ENCODE measurements at places on chromosomes 4 and X. TPM values are rescaled to one million over a fixed set of nuclear protein-coding genes. Genes with fewer than 3 reads are reported as not detected.

- peaks cover 32% of the 10 kb centered on the region for H3K27me3 ChIP-seq
- no peaks in the 10 kb centered on the region for H3K36me3 ChIP-seq
- no peak overlapping the region for H3K4me3 ChIP-seq
- DNase-seq, result peak; percentile 23
- no peak overlapping the region for H3K27ac ChIP-seq
- no peaks in the 10 kb centered on the region for H3K4me1 ChIP-seq
Observed at GRCh38 chr4:25032126-25032525, 1.4 kb upstream of the LGI2 start.

DNA sequence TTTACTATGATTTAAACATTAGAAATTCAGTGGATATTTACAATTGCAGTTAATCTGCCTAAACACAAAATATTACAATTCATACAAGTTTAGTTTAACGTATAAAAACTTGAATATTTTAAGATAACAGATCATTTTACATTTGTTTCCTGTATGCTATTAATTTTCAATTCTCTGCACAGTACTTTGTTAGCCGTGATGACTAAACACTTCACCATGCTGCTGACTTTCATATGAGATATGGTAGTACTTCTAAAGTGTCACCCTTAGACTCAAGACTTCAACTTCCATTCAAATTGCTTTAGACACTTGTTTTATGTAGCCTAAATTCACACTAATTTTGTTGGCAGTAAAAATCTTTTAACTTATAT lies 1646.4 kb upstream of the ADGRL3 start:
- peak; percentile 70 for DNase-seq
- H3K27ac ChIP-seq, result peak overlapping the region; percentile 84
- H3K36me3 ChIP-seq, result no peaks in the 10 kb centered on the region

DNA sequence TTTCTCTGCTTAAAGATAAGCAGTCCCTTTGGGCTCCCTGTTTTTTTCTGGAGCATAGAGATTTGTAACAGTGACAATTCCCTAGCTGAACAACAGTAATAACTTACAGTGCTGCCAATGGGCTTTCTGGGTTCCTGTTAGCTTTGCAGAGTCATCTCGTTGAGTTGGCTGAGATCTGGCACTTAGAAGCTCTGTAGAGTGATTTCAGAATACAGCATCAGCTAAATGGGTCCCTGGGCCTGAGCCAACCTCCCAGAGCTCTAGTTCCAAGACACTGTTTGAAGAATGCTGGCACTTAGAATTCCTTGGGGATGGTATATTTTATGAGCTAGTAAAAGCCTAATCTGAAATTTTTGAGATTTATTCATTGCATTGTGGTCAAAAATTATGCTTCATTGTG lies 43.5 kb upstream of the SERTM2 start:
- no peaks in the 10 kb centered on the region for H3K27me3 ChIP-seq
- H3K27ac ChIP-seq, result no peak overlapping the region
- no peaks in the 10 kb centered on the region for H3K4me1 ChIP-seq
- no peak for DNase-seq

DNA sequence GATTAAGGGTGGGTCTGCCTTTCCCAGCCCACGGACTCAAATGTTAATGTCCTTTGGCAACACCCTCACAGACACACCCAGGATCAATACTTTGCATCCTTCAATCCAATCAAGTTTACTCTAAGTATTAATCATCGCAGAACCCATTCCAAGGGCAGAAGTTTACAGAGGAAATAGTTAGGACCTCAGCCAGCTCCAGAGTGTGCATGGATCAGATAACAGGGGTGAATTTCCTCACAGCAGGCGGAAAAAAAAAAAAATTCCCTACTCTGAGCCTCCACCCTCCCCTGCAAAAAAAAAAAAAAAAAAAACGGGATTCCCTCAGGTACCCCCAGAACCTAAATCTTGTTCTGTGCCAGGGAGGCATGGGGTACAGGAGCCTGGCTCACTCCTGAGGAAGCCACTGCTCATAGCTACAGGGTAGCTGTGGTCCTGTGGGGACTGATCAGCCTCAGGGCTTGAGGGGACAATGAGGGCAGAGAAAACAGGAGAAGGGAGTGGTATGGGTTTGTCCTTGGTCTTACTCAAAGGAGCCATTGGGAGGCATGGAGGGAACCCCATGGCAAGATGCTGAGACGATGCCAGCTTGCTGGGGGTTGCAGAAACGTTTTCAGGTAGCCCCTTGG lies 113.0 kb downstream of the DHRSX start:
- no peak overlapping the region for H3K27ac ChIP-seq
- no peak overlapping the region for H3K4me3 ChIP-seq
- H3K36me3 ChIP-seq, result no peaks in the 10 kb centered on the region
- H3K4me1 ChIP-seq, result peaks cover 17% of the 10 kb centered on the region

- no peaks in the 10 kb centered on the region for H3K4me1 ChIP-seq
- no peaks in the 10 kb centered on the region for H3K36me3 ChIP-seq
- no peaks in the 10 kb centered on the region for H3K27me3 ChIP-seq
- peak; percentile 65 for DNase-seq
- H3K27ac ChIP-seq, result no peak overlapping the region
Observed at GRCh38 chrX:151970661-151971060, 3.8 kb downstream of the GABRE start.

- no peak for DNase-seq
- no peaks in the 10 kb centered on the region for H3K36me3 ChIP-seq
- H3K27ac ChIP-seq, result no peak overlapping the region
- H3K4me1 ChIP-seq, result no peaks in the 10 kb centered on the region
Observed at GRCh38 chr4:96380106-96380505, 540.2 kb downstream of the PDHA2 start.

DNA sequence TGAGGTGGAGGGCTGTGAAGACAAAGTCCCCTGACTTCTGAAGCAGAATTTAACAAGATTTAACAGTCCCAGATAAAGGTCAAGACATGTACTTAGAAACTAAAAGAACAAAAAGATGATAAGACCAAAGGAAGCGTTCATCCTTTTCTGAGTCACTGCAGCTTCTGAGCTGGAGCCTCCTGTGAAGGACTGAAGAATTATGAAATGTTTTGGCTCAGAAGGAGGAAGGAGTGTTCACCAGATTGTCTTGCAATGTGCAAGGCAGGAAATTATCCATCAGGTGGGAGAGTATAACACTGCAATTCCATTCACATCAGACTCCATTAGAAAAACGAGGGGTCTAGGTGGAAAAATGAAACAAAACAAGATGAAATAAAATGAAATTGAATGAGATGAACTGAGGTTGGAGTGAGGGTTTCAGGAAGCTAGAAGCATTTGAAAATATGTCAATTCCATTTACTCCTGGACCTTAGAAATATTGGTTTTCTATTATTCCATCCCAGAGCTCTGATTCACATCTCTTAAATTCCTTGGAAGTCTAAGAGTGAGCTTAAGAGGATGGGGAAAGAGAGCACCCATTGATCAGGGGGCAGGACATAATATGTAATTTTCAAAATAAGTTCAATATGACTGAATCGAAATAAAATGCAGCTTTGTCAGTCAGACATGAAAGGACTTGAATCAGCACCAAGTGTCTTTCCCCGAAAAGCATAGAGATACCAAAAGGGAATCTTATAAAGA lies 186.1 kb upstream of the LNX1 start:
- no peaks in the 10 kb centered on the region for H3K36me3 ChIP-seq
- peak; percentile 59 for DNase-seq
- H3K27ac ChIP-seq, result peak overlapping the region; percentile 24
- H3K27me3 ChIP-seq, result no peaks in the 10 kb centered on the region
- H3K4me1 ChIP-seq, result peaks cover 39% of the 10 kb centered on the region

- no peak overlapping the region for H3K4me3 ChIP-seq
- peak overlapping the region; percentile 57 for H3K27ac ChIP-seq
- H3K27me3 ChIP-seq, result no peaks in the 10 kb centered on the region
- DNase-seq, result peak; percentile 57
- H3K36me3 ChIP-seq, result no peaks in the 10 kb centered on the region
- H3K4me1 ChIP-seq, result peaks cover 44% of the 10 kb centered on the region
Observed at GRCh38 chr4:43337707-43338106, 445.2 kb downstream of the GRXCR1 start.

DNA sequence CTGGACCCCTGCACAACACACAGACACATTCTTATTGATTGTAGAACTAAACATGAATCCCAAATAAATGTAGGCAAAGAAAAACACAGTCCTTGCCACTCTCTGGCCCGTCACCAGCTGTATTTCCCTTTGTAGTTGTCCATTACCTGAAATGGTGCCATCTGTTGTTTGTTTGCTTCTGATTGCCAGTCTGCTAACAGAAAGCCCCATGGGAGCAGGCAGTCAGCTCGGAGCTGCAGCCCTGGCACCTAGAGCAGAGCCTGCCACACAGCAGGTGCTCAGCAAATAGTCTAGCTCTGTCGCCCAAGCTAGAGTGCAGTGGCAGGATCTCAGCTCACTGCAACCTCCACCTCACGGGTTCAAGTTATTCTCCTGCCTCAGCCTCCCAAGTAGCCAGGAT lies 28.9 kb downstream of the CPLX1 start:
- H3K36me3 ChIP-seq, result no peaks in the 10 kb centered on the region
- DNase-seq, result no peak
- peaks cover 13% of the 10 kb centered on the region for H3K27me3 ChIP-seq
- H3K4me3 ChIP-seq, result no peak overlapping the region
- H3K4me1 ChIP-seq, result peaks cover 5% of the 10 kb centered on the region

DNA sequence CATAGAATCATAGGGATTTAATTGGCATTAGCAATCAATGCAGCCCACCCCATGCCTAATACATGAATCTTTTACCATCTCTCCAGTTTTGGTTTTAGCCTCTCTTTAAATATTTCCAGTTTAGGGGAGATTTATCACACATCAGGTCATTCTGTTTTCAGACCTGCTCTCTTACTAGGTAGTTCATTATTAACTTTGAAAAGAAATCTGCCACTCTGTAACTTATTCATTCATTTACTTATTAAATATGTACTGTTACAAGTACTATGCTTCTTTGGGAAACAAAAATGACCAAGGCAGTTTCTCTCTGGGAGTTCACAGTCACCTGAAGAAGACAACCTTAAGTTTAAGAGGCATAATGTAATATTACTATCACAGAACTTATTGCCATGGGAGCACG lies 62.1 kb downstream of the USO1 start:
- no peak overlapping the region for H3K27ac ChIP-seq
- no peaks in the 10 kb centered on the region for H3K27me3 ChIP-seq
- peaks cover 13% of the 10 kb centered on the region for H3K36me3 ChIP-seq
- no peak for DNase-seq

DNA sequence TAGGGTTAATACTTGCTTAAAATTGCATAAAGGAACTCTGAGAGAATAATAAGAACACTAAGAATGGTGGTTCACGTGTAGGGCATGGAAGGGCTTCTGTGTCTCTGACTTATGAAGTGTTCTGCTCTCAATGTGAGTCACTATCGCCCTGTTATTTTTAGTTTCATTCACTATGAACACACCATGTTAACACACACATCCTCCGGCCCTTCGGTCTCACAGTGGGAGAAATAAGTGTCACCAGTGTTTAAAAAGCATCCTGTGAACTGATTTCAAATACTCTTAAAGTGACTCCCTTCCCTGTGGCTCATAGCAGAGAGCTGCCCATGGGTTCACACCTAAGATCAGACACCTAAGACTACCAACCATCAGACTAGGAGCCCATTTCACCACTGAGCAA lies 33.8 kb upstream of the FGFBP2 start:
- H3K27ac ChIP-seq, result no peak overlapping the region
- H3K27me3 ChIP-seq, result no peaks in the 10 kb centered on the region
- no peaks in the 10 kb centered on the region for H3K36me3 ChIP-seq
- no peaks in the 10 kb centered on the region for H3K4me1 ChIP-seq

- peak; percentile 8 for DNase-seq
- H3K4me3 ChIP-seq, result no peak overlapping the region
- no peaks in the 10 kb centered on the region for H3K4me1 ChIP-seq
- no peaks in the 10 kb centered on the region for H3K27me3 ChIP-seq
- no peaks in the 10 kb centered on the region for H3K36me3 ChIP-seq
Observed at GRCh38 chr4:99165978-99166377, 21.9 kb upstream of the ADH4 start.

DNA sequence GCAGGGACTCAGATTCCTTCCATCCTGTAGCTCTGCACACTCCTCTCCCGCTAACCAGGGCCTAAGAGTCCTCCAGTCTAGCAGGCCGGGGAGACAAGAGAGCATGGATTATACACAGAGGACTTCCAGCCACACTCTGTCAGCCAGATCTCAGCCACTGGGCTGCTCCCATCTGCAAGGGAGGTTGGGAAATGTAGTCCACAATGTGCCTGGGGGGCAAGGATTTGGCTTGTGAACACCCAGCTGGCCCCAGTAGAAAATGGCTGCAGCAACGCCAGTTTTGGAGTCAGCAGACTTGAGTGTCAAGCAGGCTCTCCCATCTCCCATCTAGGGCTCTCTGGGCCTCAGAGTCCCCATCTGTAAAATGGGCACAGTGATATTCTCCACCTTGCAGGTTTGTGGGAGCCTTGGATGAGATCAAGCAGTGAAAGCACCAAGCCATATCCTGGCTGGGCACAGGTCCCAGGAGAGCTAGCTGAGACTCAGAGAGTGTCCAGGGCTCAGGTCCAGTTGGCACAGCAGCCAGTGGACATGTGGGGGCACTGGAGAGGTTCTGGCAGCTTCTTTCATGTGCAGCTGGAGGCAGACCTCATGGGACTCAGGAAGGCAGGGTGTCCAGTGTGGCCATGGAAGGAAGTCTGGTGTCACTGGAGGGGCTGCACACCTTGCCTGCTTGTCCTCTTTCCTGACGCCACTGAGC lies 14.6 kb downstream of the PSAPL1 start:
- no peak for DNase-seq
- no peaks in the 10 kb centered on the region for H3K36me3 ChIP-seq
- no peaks in the 10 kb centered on the region for H3K27me3 ChIP-seq
- H3K27ac ChIP-seq, result no peak overlapping the region

Gene RBMXL3
- total RNA-seq, result not detected

Gene FAM149A
- 0.22 TPM for total RNA-seq

Gene FHDC1
- 0.95 TPM for total RNA-seq

Gene FAM9C
- not detected for total RNA-seq

Gene FAM241A
- 2.8 TPM for total RNA-seq

Gene CXCL5
- total RNA-seq, result 0.55 TPM

Gene FOXR2
- not detected for total RNA-seq

Gene OTC
- total RNA-seq, result not detected

Gene STPG2
- 0.40 TPM for total RNA-seq

Gene MAGEA12
- 0.23 TPM for total RNA-seq

Gene RBMX2
- 26.7 TPM for total RNA-seq
